ENCODE measurements at places on chromosomes 3 and 15. TPM values are rescaled to one million over a fixed set of nuclear protein-coding genes. Genes with fewer than 3 reads are reported as not detected.

VILL gene
- total RNA-seq: 11.4 TPM

TERC gene
- total RNA-seq: 21.7 TPM

DNA sequence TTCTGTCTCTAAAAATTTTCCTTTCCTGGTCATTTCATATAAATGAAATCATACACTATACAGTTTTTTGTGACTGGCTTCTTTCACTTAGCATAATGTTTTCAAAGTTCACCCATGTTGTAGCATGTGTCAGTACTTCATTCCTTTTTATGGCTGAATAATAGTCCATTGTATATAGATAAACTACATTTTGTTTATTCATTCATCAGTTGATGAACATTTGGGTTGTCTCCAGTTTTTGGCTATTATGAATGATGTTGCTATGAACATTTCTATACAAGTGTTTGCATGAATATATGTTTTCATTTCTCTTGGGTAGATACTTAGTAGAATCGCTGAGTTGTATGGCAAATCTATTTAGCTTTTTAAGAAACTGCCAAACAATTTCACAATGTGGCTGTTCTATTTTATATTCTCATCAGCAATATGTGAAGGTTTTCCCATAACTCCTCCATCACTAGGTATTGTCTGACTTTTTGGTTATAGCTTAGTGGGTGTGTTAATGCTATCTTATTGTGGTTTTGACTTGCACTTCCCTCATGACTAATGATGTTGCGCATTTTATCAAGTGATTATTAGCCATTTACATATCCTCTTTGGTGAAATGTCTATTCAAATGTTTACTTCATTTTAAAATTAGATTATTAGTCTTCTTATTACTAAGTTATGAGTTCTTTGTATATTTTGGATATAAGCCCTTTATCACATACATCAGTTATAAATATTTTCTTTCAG lies 21.7 kb upstream of the AP4E1 start:
- DNase-seq: no peak

GRCh38 chr3:116741467-116741866 lies 31.9 kb downstream of the TUSC7 start:
- DNase-seq: no peak

TMEM45A gene
- total RNA-seq: 1.8 TPM

SOX14 gene
- not detected for total RNA-seq

- DNase-seq: no peak
Measured at GRCh38 chr15:45855210-45855906, 220.5 kb downstream of the SQOR start.

RHOV gene
- 0.41 TPM for total RNA-seq

DNA sequence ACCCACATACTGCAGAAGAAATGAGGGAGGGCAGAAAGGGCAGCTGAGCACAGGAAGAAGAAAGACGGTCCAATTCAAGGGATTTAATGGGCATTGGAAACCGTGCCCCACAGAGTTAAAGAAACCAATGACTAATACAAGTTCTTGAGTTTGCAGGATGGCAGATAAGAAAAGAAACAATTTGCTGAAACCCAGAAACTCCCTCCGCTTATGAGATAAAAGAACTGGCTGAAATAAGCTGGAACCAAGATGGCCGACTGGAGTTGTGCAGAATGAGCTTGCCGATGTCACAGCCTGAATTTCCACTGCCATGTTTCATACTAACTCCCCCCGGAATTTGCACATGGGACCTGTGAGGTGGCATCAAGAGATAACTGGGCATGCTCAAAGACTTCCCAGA lies 47.1 kb downstream of the SCAP start:
- no peak for DNase-seq

DNA sequence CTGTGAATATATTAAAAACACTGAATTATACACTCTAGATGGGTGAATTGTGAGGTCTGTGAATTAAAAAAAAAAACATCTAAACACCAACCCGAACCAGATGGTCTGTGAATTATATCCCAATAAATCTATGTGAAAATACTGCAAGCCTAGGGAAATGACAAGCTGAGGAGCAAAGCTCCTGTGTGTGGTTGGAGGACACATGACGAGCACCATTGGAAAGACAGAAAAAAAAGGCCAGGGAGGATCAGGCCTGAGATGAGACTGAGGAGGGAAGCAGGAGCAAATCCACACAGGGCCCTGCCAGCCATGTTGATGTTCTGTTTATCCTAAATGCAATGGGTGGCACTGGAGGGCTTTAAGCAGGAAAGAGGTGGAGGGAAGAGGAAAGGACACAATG lies 200.0 kb downstream of the RORA start:
- no peak for DNase-seq

NAA80 gene
- 23.2 TPM for total RNA-seq

LRRN1 gene
- 0.98 TPM for total RNA-seq

- no peak for DNase-seq
Measured at GRCh38 chr3:63654931-63655330, 2.5 kb downstream of the SNTN start.

- DNase-seq: no peak
Measured at GRCh38 chr3:36957862-36958686, 13.2 kb upstream of the TRANK1 start.
